ENCODE measurements at places on chromosomes 16 and 17.

GRCh38 chr17:64073771-64074703, 53.6 kb upstream of the ICAM2 start:
- no peak for DNase-seq

DNA sequence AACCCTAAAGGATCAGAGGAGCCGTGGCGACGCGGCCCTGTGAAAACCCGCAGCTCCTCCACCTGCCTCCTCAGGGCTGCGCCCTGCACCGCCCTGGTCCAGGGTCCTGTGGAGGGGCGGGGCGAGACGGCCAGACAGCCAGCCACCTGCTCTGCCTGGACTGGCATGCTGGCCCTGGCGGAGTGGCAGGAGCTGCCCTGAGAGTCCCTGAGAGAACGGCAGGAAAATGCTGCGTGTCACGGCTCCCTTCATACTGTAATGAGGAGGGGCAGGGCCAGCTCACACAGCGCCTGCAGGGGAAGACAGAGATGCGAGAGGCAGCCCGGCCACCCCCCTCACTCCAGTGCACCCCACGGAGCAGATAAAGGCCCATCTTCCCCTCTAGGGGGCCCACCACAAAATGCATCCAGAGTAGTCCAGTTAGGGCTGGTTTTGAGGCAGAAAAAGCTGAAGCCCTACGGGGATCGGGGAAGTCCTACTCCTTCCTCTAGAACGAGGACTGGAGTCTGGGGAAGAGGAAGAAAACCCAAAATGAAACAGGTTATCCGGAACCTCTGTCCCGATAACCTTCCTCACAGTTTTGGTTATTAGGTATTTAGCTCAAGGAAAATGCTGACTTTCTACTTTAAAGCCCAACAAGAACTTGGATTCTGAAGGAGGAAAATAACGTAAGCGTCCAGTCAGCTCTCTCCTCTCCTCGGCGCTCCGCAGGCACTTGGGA, 97.6 kb upstream of the DNAH17 start:
- DNase-seq = no peak

DNA sequence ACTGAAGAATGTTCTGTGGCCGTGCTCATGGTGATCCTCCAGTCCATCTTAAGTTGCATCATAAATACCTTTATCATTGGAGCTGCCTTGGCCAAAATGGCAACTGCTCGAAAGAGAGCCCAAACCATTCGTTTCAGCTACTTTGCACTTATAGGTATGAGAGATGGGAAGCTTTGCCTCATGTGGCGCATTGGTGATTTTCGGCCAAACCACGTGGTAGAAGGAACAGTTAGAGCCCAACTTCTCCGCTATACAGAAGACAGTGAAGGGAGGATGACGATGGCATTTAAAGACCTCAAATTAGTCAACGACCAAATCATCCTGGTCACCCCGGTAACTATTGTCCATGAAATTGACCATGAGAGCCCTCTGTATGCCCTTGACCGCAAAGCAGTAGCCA, 36.8 kb upstream of the KCNJ2 start:
- DNase-seq = no peak

- DNase-seq = peak; percentile 86
These were observed at the start of gene TBKBP1 for GRCh38 chr17:47693731-47694580. Gene TBKBP1, plus strand, starts transcription at chr17:47694161. Its CDS starts 1,952 bp downstream, at chr17:47696113.

DNA sequence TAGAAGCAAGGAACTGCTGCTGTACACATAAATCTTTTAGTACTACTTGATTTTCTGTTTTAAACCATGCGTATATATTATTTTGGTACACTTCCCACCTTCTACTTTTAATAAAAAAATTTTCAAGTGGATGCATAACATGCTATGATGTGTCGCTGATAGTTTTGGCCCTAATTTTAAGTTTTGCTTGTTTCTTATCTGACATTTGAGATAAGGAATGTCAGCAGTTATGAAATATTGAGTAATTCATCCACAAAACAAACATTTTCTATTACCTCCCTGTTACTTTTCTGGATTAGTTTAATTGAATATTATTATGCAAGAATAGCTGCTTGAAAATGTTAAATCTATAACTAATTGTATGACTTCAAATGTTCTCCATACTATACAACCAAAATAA, 35.8 kb downstream of the N4BP1 start:
- no peak for DNase-seq

- no peak for DNase-seq
These were observed 1.6 kb upstream of the PKMYT1 start for GRCh38 chr16:2981899-2982250.

DNA sequence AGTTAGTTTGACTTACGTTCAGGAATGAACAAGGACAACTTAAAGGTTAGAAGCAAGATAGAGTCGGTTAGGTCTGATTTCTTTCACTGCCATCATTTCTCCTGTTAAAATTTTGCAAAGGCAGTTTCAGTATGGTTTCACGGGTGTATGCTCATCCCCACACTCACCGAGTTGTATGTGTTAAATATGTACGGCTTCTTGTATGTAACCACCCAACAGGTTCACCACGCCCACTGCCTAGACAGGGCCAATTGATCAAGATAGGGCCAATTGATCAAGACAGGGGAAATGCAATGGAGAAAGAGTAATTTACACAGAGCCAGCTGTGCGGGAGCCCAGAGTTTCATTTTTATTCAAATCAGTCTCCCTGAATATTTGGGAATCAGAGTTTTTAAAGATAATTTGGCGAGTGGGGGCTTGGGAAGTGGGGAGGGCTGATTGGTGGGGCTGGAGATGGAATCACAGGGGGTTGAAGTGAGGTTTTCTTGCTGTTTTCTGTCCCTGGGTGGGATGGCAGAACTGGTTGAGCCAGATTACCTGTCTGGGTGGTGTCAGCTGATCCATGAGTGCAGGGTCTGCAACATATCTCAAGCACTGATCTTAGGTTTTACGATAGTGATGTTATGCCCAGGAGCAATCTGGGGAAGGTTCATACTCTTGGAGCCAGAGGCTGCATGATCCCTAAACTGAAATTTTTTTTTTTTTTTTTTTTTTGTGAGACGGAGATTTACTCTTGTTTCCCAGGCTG, 62.4 kb upstream of the PLCG2 start:
- DNase-seq = no peak

DNA sequence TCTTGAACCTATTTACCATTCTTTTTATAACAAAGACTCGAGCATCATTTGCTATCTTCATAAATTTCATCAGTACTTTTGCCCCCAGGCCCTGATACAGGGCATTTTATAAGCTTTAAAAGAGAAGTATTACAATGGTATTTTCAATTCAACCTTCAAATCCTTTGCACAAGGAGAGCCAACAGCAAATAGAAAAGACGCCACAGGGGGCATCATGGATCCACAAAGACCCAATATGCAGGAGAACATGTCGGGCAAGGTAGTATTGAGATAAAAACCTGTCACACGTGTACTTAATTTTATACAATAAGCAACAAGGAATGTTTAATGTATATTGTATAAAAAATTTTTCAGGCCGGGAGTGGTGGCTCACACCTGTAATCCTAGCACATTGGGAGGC, 10.2 kb downstream of the MAP3K14 start:
- DNase-seq = no peak

- DNase-seq = peak; percentile 96
These were observed at the start of gene TSEN54 for GRCh38 chr17:75516255-75516618. Gene TSEN54, plus strand, starts transcription at chr17:75516528. Its CDS starts 33 bp downstream, at chr17:75516561.

DNA sequence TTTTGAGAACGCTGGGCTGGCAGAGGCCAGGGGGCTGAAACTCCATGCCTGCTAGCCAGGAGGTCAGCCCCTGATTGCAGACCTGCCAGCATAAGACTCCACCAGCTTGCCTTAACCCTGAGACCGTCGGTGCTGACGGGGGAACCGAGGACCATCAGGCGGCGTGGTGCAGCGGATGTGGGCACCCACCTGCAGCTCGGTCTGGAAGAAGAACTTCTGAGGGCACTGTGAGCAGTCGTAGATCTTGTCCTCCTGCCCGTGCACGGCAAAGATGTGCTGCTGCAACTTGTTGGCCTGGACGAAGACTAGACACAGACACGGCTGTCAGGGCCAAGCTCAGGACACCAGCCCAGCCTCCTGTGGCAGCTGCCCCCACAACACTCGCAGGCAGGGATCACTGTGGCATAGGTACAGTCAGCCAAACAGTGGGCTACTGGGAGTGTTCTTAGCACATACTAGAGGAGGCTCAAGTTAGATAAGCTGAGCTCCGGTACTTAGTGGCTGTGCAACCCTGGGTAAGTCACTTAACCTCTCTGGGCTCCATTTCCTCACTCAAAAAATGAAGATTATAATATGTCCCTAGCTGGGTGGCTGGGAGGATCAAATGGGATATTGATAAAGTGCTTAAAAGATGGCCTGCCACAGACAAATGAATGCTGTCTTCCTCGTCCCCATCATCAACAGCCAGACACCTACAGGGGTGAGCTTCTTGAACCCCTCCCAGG, 150.0 kb downstream of the C16orf78 start:
- no peak for DNase-seq

DNA sequence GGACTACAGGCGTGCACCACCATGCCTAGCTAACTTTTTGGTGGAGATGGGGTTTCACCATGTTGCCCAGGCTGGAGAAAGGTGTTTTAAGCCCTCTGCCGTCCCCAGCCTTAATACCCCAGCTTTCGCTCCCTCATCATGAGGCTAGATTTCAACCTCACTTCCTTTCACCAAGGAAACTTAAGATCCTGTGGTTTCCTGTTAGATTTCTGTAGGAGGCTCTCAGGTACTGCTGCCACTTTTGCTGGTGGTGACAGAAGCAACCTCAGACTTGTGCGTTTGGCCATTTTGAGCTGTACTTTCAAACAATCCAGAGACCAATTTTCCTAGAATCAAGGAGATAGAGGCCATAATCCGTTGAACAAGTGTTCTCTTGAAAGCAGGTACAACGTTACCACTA, 36.2 kb downstream of the MPHOSPH6 start:
- DNase-seq = no peak

DNA sequence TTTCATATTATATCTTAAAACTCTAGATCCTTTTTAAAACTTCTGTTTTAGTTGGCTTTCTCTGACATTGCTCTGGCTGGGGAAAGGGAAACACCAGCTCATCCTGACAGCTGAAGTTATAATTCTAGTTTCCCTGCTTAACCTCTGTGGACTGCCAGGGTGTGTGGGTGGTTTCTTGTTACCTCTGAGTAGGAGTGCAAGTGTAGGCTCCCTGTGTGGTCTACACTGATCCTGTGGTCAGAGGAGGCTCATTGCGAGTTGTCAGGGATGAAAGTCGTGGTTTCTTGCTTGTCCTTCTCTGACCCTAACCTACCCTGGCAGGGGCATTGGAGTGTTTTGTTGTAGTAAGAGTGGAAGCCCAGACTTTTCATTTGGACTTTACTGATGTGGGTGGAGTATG, 221.0 kb downstream of the UTP18 start:
- no peak for DNase-seq

DNA sequence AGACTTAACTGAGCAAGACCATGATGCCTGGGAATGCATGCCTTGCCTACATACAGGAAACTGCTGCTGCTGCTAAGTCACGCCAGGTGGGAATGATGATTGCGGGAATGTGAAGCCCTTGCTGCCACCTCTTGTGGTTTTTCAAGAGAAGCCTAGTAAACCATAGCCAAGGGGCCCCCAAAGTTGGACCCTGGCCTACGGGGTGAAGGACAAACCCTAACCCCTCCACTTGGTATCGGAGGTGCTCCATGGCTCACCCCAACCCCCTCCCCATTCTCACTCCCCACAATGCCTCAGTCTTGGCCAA, 233.9 kb downstream of the ZNF423 start:
- DNase-seq = no peak

DNA sequence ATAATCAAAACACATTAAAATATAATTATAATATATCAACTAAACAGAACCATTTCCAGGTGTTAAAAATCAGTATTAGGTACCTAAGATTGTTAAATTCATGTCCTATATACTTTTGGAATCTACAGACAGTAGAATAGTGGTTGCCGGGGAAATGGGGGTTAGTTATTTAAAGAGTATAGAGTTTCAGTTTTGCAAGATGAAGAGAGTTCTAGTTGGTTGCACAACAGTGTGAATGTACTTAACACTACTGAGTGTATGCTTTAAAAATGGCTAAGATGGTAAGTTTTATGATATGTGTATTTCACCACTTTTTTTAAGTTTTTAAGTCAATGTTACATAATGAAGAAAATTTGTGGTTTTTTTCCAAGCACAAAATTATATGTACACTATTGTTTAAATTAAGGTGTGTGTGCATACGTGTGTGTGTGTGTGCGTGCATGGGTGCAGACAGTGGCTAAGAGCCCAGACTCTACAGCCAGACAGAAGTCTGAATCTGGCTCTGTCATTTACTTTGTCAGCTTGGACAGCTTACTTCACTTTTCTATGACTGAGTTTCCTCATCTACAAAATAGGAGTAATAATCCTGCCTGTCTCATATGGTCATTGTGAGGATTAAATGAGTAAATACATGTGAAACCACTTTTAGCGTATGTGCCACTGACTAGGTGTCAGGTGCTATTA, 25.3 kb upstream of the PHAF1 start:
- no peak for DNase-seq

DNA sequence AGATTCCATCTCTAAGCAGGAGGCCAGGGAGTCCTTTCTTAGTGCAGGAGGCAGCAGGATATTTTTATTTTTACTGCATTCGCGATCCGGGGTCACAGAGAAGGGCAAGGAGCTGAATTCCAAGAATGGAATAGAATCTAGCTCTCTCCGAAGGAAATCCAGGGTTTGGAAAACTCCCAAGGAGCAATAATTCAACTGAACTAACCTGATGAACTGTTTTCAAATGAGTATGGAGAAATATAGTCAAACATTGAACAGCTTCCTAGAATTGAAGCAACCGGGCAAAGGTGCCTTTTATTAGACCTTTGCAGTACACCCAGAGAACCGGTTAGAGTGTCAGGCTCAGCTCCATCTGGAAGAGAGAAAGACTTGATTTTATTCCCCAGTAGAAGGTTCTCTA, 120.7 kb upstream of the MAF start:
- DNase-seq = peak; percentile 50

GRCh38 chr17:45225964-45226530, 4.4 kb downstream of the FMNL1 start:
- DNase-seq = no peak

DNA sequence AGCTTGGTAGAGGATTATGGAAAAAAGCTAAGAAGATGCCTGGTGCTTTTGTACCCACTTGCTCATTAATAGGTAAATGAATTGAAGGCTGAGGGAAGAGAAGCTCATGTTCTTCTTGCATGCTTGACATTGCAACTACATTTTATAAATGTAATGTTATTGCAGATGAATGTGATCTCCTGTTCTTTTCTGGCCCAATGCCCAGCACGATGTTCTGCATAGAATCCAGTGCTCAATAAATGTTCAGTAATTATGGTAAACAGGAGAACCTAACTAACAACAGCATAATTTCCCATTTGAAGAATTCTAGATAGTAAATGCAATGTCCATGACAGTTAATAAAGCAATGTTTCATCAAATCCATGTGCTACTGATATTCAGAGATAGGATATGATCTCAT, 638.2 kb upstream of the SOX9 start:
- no peak for DNase-seq

- DNase-seq = peak; percentile 33
These were observed 1.5 kb upstream of the MARF1 start for GRCh38 chr16:15644267-15644961.

- no peak for DNase-seq
These were observed 20.8 kb upstream of the CDC6 start for GRCh38 chr17:40266882-40267281.

- DNase-seq = no peak
These were observed 21.4 kb downstream of the MYBBP1A start for GRCh38 chr17:4533523-4534504.

All from hepatocyte (in vitro differentiated cells).